ENCODE measurements at places on chromosomes 7 and 10.

DNA sequence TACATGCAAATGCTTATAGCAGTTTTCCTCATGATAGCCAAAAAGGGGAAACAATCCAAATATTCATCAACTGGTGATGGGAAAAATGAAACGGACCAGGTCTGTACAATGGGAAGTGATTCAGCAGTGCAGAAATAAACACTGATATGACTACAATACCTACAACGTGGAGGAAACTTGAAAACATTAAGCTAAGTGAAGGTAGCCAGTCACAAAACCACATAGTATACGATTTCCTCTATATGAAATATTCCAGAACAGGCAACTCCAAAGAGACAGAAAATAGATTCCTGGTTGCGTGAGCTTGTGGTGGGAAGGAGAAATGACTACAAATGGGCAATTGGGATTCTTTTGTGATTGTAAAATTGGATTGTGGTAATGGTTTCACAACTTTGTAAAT is 263.1 kb upstream of the PITRM1 start:
- H3K4me1 ChIP-seq: peaks cover 3% of the 10 kb centered on the region
- no peak overlapping the region for H3K4me3 ChIP-seq
- H3K27ac ChIP-seq: no peak overlapping the region
- DNase-seq: no peak
- no peaks in the 10 kb centered on the region for H3K27me3 ChIP-seq

DNA sequence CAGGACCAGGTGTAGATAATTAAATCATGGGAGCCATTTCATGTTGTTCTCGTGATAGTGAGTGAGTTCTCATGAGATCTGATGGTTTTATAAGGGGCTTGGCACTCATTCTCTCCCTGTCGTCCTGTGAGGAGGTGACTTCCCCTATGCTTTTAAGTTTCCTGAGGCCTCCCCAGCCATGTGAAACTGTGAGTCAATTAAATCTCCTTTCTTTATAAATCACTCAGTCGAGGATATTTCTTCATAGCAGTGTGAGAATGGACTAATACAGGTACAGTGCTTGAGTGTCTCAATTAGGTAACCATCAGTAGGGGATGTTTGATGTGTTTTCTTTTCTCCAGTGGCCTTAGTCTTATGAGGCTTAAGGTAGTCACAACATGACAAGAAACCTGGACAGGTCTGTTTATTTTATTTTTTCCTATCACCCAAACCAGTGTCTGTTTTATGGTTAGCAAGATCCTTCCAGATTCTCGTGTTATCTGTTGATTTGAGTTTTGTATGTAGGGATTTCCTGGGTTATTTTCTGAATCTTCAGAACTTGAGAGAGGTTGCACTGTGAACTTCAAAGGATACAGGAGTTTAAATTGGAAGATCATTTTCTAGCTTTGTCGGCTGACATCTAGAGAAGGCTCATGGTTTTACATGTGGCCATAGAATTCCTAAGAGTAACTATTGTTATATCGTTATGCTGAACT is 32.1 kb downstream of the UMAD1 start:
- no peak overlapping the region for H3K4me3 ChIP-seq
- H3K4me1 ChIP-seq: peaks cover 3% of the 10 kb centered on the region
- no peaks in the 10 kb centered on the region for H3K36me3 ChIP-seq
- H3K27ac ChIP-seq: no peak overlapping the region
- DNase-seq: no peak

DNA sequence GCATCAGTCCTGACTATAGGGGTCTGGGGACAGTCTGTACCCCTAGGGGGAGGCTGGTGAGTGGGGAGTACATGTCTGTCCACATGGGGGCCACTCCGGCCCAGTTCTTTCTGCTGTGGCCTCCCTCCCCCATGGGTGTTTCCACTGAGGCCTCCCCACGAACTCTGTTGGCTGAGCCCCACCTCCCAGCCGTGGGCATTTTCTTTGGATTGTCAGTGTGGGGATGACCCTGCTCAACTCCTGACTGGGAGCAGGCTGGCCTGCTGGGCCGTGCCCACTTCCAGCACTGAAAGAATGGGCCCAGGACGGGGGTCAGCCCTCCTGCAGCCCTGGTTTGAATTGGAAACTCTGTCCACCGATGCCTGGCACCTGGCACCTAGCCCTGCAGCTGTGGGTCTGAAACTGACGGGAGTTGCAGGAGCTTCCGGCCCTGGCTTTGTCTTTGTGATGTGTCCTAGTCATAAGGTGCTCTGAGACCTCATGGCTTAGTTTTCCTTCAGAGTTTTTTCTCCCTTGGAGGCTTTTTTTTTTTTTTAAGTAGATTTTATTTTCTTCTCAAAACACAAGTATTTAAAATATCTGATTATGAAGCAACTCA is 46.5 kb downstream of the LHPP start:
- no peak for DNase-seq
- no peak overlapping the region for H3K4me3 ChIP-seq
- no peak overlapping the region for H3K27ac ChIP-seq

DNA sequence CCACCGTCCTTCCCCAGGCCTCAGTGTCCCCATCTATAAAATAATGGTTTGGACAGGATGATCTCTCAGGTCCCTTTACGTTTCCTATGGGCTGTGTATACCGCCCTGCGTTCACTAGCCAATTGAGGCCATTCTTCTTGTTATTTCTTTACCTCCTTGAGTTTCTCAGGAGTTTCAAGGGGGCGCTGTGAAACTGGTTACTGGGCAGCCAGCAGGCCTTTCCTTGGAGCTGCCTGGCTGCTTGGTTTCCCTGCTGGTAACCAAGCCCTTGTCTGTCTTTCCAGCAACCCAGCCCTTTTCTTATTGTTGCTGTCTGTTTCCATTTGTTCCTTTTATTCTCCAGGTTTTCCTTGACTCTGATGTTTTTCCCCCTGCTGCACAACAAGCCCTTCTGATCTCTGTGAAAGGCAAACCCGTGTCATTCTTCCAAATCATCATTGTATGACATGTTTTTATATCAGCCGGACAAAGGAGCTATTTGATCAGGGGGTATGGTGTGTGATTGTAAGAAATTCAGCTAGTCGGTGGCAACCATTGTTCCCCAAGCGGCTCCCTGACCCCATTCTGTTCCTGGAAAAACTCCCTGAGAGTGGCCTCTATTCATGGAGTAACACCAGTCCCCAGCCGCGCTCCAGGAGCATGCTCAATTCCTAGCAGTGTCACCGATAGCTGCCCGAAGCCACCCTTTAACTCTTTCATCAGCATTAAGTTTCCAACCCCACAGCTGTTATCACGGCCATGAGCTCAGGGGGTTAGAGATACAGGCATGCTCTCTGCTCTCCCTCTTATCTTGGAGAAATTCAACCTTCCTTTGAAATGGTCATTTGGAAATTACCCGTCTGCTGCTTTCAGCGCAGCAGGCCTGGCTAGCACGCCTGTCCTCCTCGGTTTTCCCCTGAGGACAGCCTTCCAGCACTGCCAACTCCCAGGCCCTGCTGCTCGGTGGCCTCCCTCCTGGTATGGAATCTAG is 26.6 kb downstream of the FGF8 start:
- no peak overlapping the region for H3K4me3 ChIP-seq
- no peak for DNase-seq
- H3K27ac ChIP-seq: no peak overlapping the region
- no peaks in the 10 kb centered on the region for H3K36me3 ChIP-seq
- H3K4me1 ChIP-seq: no peaks in the 10 kb centered on the region

- no peaks in the 10 kb centered on the region for H3K4me1 ChIP-seq
- DNase-seq: no peak
- no peak overlapping the region for H3K27ac ChIP-seq
- no peak overlapping the region for H3K4me3 ChIP-seq
These were observed 39.6 kb downstream of the CLEC2L start for GRCh38 chr7:139562961-139563565.

GRCh38 chr7:51778121-51778520 is 461.5 kb upstream of the COBL start:
- no peak for DNase-seq
- H3K27ac ChIP-seq: no peak overlapping the region
- no peak overlapping the region for H3K4me3 ChIP-seq

DNA sequence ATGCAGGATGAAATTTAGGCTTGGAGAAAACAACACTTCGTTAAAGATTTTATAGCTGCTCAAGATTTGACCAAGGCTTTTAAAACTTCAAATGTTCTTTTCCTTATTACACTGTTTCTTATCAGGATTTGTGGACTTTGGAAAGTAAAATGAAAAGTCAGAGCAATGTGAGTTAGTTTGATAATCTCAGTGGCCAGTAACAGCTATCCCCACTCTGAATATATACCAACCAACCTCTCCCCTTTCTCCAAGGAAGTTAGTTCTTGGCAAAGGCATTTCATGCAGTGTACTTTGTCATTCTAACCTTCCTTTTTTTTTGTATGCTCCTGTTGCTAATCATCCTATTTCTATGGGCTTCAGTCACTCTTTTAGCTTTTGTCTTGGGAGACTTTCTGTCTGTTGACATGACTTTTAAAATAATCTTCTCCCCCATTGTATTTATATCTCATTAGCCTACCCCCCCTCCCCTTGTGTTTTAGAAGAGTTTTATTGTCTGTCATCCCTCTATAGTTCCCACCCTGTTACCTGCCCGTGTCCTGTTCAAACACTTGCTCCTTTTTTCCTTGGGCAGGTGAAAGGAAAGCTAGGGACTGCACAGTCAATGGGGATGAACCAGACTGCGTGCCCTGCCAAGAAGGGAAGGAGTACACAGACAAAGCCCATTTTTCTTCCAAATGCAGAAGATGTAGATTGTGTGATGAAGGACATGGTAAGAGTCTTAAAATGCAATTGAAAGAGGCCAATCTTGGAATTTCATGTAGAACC is 16.7 kb downstream of the FAS start:
- H3K36me3 ChIP-seq: peaks cover 38% of the 10 kb centered on the region
- H3K4me3 ChIP-seq: no peak overlapping the region
- peaks cover 19% of the 10 kb centered on the region for H3K4me1 ChIP-seq
- H3K27ac ChIP-seq: no peak overlapping the region
- no peaks in the 10 kb centered on the region for H3K27me3 ChIP-seq

- no peaks in the 10 kb centered on the region for H3K4me1 ChIP-seq
- no peaks in the 10 kb centered on the region for H3K36me3 ChIP-seq
- peak; percentile 60 for DNase-seq
- no peaks in the 10 kb centered on the region for H3K27me3 ChIP-seq
- H3K27ac ChIP-seq: no peak overlapping the region
- H3K4me3 ChIP-seq: no peak overlapping the region
These were observed 35.2 kb upstream of the RET start for GRCh38 chr10:43041422-43042342.

DNA sequence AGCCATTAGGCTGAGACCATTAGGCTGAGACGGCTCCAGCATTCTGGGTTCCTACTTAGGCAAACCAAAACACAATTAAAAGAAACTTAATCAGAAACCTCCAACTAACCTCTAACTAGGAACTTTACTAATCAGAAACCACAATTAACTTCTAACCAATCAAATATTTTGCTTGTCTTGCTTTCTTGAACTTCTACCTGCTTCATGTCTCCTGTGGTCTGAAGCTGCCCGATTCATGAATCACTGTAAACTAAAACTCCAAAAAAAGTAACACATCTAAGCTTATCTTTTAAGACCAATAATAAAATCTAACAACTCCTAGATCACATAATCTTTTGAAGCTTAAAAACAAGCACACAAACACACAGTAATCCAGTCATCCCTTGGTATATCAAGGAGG is 76.1 kb downstream of the PDSS1 start:
- H3K4me1 ChIP-seq: no peaks in the 10 kb centered on the region
- DNase-seq: no peak
- no peaks in the 10 kb centered on the region for H3K27me3 ChIP-seq
- H3K4me3 ChIP-seq: no peak overlapping the region
- H3K27ac ChIP-seq: no peak overlapping the region

DNA sequence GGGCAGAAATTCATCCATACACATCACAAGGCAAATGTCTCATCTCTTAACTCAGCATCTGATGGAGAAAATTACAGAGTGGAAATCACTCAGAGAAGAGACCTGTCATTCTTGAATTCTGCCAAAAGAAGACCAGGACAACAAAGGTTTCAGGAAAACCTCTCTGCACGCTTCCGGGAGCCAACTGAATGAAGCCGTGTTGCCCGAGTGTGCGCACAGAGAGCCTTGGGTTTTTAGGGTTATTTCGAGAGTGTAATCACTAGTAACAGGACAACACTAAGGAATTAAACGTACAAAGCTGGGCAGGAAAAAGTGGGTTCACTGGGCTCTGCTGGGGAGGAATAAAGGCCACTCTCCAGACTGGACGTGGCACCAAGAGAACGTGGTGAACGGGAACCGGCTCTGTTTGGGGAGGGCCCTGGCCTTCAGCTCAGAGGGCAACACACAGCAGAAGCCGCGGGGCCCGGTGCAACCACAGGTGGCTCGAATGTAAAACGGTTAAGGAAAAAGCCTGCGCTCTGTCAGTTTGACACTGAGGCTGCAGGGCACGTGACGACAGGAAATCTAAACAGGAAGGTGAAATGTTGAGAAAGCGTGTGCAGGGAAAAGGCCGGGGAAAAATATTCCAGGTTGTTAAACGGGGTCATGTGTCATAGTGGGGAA is 331.5 kb downstream of the DNAJB6 start:
- DNase-seq: no peak
- H3K27me3 ChIP-seq: peaks cover 57% of the 10 kb centered on the region
- H3K4me1 ChIP-seq: no peaks in the 10 kb centered on the region
- no peak overlapping the region for H3K4me3 ChIP-seq
- H3K27ac ChIP-seq: no peak overlapping the region

- H3K27ac ChIP-seq: no peak overlapping the region
- no peak overlapping the region for H3K4me3 ChIP-seq
- no peaks in the 10 kb centered on the region for H3K36me3 ChIP-seq
These were observed 434.7 kb downstream of the TNS3 start for GRCh38 chr7:47147213-47147631.

DNA sequence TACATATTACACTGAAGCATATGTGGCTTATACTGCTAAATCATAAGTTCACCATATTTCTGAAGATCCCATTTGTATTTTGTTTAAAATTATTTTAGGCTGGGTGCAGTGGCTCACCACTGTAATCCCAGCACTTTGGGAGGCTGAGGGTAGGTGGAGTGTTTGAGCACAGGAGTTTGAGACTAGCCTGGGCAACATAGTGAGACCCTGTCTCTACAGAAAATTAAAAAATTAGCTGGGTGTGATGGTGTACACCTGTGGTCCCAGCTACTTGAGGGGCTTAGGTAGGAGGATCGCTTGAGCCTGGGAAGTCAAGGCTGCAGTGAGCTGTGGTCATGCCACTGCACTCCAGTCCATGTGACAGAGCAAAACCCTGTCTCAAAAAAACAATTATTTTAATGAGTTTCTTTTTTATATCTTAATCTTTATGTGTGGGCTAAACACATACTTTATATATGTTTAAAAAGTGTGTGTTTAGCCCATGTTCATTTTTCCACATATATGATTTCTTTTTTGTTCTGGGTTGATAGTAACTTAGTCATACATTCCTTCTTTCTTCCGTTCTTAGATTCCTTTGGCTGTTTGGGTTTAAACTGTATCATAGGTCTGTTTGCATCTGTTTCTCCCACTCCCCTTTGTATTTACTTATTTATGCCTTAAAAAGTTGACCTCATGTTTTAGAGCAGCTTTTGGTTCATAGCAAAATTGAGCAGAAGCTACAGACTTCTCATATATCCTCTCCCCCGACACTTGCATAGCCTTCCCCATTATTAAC is 33.5 kb downstream of the RSBN1L start:
- H3K4me3 ChIP-seq: no peak overlapping the region
- H3K27ac ChIP-seq: no peak overlapping the region
- no peaks in the 10 kb centered on the region for H3K36me3 ChIP-seq
- DNase-seq: no peak
- no peaks in the 10 kb centered on the region for H3K27me3 ChIP-seq
- H3K4me1 ChIP-seq: peaks cover 62% of the 10 kb centered on the region

GRCh38 chr7:155796381-155797261 is 15.6 kb downstream of the SHH start:
- no peak overlapping the region for H3K4me3 ChIP-seq
- no peaks in the 10 kb centered on the region for H3K4me1 ChIP-seq
- DNase-seq: peak; percentile 38
- H3K36me3 ChIP-seq: no peaks in the 10 kb centered on the region

GRCh38 chr10:21696302-21696701 is 162.3 kb downstream of the MLLT10 start:
- H3K4me3 ChIP-seq: no peak overlapping the region
- no peak overlapping the region for H3K27ac ChIP-seq
- DNase-seq: no peak
- H3K4me1 ChIP-seq: no peaks in the 10 kb centered on the region
- no peaks in the 10 kb centered on the region for H3K27me3 ChIP-seq

Data from tibial artery (tissue), 4 donors.